ENCODE measurements at places on chromosomes 7 and 10.

DNA sequence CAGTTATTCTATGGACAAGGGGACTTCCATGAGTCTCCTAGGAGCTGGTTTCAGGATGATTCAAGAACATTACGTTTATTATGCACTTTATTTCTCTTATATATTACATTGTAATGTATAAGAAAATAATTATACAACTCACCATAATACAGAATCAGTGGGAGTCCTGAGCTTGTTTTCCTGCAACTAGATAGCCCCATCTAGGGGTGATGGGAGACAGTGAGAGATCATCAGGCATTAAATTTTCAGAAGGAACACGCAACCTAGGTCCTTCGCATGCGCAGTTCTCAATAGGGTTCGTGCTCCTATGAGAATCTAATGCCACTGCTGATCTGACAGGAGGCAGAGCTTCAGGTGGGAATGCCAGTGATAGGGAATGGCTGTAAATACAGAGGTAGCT, 137.9 kb downstream of the ANKRD30A start:
- no peak for DNase-seq

DNA sequence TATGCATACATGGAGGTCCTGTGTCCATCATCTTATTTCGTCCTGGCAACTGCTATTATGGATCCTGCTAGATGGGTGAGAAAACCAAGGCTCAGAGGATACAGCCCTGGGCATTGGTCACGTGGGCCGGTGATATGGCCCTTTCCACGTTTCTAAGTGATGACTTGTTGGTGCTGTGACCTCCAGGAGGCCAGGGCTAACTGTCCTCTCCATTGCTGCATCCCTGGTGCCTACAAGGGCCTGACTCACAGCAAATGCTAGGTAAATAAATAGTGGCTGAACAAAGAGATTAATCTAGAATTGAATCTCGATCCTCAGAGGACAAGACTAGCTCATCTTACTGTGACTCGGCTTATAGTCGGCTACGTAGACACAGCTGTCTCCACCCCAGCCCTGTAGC, 78.6 kb downstream of the FAM53B start:
- DNase-seq = no peak

- peak; percentile 73 for DNase-seq
Observed at GRCh38 chr10:99709480-99710229, 22.3 kb downstream of the COX15 start.

- peak; percentile 99 for DNase-seq
Observed at GRCh38 chr10:50325449-50326171, 74.3 kb upstream of the ASAH2 start.

DNA sequence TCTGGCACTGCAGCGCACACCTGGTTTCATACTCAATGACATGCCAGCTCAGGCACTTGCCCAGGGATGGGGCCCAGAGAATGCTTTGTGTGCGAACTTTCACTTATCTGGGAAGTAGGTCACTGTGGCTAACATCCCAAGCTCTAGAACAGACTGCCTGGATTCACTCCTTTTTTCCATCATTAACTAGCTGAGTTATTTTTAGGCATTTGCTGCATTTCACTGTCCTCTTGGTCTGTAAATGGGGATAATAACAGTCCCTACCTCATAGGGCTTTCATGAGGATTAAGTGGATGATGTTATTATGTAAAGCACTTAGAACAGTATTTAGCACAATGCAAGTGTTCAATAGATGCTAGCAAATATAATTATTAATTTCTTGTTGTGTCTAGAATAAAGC, 98.7 kb upstream of the DOCK1 start:
- DNase-seq = no peak

DNA sequence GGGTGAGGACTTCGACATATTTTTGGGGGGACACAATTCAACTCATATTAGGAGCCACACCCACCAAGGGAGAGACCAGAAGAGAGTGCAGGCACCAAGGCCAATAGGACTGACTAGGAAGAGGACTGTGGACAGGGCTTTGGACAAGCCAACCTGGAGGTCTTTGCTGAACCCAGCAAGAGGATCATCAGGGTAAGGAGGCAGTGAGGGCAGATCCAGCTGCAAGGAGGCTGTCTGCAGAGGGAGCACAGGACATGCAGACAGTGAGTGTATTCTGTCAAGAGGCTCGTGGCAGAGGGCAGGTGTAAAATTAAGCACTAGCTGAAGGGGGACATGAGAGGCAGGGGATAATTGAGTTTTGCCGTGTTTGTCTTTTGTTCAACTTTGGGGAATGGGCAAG, 83.4 kb upstream of the MGMT start:
- DNase-seq = no peak

DNA sequence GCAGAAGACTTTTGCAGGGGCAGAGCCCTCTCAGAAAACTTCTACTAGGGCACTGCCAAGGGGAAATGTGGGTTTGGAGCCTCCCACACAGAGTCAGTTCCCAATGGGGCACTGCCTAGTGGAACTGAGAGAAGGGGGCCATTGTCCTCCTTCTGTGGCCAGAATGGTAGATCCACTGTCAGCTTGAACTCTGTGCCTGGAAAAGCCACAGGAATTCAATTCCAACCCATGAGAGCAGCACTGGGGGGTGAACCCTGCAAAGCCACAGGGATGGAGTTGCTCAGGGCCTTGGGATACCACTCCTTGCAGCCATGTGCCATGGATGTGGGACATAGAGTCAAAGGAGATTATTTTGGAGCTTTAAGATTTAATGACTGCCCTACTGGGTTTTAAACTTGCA, 262.2 kb upstream of the SEMA3C start:
- DNase-seq = no peak

DNA sequence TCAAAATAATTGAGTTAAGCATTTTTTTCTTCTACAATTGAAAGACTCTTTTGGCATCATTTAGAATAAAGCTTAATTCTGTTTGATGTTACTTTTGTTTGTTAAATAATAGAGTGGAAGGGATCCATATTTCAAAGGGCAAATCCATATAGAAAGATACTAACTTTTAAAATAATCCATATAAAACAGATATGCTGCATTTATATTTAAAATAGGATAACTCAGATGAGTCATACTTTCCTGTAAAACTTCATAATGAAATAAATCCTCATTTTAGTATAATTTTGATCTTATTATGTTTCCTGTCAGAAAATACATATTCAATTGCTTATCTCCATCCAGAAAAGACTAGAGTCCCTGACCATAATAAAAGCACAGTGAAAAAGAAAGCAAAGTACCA, 323.6 kb downstream of the PCLO start:
- no peak for DNase-seq

GRCh38 chr7:88106434-88106833, 113.4 kb downstream of the SRI start:
- DNase-seq = no peak

- DNase-seq = no peak
Observed at GRCh38 chr10:48670978-48671913, 13.4 kb upstream of the WDFY4 start.

DNA sequence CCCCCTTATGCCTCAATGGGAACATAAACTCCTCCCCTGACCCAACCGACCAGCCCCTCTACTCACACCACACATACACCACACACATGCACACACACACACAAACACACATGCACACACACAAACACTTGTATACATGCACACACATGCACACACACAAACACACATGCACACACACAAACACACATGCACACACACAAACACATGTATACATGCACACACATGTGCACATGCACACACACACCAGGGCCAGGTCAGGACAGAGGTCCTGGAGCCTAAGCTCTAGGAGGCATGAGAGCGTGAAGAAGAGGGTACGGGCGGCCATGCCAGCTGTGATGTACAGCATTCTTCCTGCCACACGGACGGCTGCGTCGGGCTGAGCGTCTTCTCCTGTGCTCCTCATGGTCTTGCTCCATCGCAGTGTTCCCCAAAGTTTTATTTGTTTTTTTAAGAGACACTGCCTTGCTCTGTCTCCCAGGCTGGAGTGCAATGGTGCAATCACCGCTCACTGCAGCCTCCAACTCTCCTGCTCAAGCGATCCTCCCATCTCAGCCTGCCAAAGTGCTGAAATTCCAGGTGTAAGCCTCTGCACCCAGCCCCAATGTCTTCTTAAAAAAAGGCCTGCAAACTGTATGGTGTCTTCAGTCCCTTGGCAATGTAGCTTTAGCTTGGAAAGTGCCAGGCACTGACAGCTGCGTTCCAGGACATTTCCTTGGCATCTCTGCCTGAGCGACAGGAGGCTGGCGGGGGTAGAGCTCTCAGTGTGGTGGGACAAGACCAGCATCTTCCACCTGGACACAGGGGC, 38.8 kb upstream of the INPP5A start:
- DNase-seq = no peak

DNA sequence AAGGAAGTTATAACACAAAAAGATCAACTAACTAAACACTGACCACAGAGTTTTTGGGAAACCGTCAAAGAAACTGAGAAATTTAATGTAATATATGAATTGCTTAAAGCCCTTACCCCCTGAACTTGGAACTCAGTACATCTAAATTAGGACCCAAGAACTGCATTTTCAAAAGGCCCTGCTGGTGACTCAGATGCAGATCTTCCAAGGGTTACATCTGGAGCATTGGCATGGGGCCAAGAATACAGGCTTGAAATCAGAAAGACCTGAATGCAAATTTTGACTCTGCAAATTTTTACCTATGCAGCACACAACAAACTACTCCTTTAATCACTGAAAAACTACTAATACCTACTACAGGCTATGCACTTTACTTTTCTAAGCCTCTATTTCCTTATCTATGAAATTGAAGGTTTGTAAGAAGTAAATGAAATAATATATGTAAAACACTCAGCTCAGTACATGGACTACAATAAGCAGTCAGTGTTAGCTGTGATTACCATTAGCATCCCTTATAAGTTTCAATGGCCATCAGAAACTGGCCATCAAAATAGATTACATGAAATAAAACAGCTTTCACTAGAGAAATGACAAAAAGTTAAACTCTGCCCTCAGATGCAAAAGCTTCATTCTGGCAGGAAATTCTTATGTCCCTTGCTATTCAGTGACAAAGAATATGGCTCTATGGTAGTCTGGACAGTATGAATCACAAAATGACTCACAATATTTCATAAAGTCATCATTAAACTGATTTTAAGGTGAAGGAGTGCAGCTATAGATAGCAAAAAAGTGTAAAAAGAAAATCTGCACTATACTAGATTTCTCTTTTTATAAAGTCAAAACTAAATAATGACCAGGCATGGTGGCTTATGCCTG, 43.6 kb downstream of the NSUN6 start:
- DNase-seq = peak; percentile 89

GRCh38 chr10:110601581-110601980, 34.1 kb downstream of the SMC3 start:
- DNase-seq = no peak

GRCh38 chr7:1919539-1920265, 249.6 kb downstream of the ELFN1 start:
- peak; percentile 28 for DNase-seq
